ENCODE measurements at places on chromosomes 3 and 15.

DNA sequence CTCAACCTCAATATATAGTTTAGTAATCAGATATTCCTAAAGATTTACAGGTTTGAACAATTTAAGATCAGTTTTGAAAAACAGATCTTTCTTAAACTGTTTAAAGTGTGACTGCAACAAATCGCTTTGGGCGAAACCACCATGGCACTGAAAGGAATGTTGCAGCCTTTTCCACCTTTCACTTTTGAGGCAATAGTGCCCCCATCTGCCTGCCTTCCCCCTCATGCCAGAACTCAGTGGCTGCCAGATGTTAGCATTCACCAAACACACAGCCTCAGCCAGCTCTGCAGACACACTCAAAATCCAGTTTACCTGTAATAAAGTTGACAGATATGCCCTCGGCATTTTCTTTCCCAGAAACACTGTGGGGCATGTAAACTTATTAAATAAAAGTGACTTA is 3.3 kb downstream of the LYSMD4 start:
- DNase-seq = no peak

DNA sequence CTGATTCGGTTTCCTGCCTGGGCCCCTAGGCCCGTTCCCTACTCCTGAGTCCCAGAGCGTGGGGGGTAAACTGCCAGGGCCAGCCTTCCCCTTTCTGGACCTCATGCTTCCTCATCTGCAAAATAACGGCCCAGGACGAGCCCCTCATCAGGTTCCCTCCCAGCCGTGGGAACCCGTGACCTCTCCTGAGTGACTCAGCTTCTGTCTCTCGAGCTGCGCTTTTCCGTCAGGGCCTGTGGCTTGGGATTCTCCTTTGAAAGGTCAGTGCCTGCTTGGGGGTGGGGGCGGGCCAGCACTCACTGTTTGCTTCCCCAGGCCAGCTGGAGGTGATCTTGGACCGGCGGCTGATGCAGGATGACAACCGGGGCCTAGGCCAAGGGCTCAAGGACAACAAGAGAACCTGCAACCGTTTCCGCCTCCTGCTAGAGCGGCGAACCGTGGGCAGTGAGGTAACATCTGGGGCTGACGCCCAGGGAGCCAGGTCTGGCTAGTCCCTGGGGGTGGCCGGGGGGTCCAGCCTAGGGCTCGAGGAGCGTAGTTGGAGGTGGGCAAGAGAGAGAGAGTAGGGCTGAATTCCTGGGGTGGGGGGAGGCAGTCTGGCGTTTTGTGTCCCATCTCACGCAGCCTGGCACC is 12.8 kb downstream of the MAN2A2 start:
- DNase-seq = no peak

DNA sequence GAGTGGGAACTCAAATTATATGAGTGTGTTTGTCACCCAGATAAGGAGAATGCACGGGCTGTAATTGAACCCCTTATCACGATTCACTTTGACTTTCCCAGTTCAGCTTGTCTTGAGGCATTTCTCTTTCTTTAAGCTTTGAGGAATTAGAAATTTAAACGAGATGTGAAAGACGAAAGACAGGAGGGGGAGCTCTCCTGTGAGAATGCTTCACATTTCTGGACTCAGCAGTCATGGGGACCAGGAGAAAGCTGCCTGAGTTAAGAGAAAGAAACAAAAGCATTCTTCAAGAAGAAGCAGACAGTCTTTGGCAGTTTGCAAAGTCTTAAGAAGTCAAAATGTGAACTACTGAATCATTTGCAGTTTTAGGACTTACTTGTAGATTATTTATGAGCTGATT is 205.6 kb downstream of the NECTIN3 start:
- DNase-seq = no peak

- no peak for DNase-seq
Observed at GRCh38 chr3:180036671-180037455, at the start of gene PEX5L. Gene PEX5L, minus strand, starts transcription at chr3:180036937. Its CDS starts 338 bp downstream, at chr3:180036599.
